ENCODE measurements at places on chromosomes 2 and 18.

DNA sequence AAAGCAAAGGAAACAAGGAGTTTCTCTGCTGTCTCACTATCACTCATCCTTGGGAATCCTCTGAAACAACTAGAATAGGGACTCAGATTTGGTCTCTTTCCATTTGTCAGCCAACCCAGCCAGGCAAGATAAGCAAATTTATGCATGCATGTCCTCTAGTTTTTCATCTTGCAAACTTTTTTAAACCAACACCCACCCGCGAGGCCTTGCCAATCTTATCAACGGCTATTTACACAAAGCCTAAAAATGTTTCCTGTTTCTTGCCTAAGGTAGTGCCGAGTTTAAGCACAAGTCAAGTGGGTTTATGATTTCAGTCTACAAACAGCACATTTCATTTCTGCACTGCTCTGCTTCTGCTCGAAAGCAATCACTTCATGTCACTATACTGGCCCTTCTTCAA, 240.9 kb downstream of the STK39 start:
- DNase-seq = no peak

- DNase-seq = no peak
Observed at GRCh38 chr2:229032608-229033234, 238.4 kb downstream of the PID1 start.

GRCh38 chr2:96109931-96110511, 6.3 kb downstream of the ADRA2B start:
- DNase-seq = no peak

GRCh38 chr2:1743396-1744150, 742 bp downstream of the PXDN start:
- no peak for DNase-seq

GRCh38 chr2:144629935-144630334, 110.0 kb upstream of the ZEB2 start:
- DNase-seq = no peak

All from activated naive CD8-positive, alpha-beta T cell treated with anti-CD3 and anti-CD28 coated beads, Interleukin-2, amount 50 U/mL, for 24 hours (primary cell).